ENCODE measurements at places on chromosomes 1 and 21.

- DNase-seq = no peak
Measured at GRCh38 chr1:234721476-234722269, 111.7 kb upstream of the IRF2BP2 start.

- no peak for DNase-seq
Measured at GRCh38 chr1:151175041-151175741, 590 bp downstream of the TMOD4 start.

DNA sequence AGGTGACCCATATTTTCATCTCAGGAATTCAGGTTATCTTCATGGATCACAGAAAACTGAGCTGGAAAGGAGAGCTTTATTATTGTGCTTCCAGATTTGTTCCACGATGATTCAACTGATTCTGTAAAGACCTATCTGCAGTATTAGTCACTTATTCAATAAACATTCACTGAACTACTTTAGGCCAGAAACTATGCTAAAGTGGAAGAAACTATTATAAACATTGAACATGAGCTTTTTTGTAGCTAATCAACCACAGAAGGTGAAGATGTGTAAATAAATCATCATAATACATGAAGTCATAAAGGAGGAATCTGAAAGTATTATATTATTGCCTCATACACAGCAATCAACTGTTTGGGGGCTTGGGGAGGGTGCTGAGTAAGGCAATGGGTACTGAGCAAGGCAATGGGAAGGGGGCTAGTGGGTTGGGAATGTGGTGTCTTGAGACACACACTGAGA is 30.6 kb upstream of the EXO1 start:
- no peak for DNase-seq

DNA sequence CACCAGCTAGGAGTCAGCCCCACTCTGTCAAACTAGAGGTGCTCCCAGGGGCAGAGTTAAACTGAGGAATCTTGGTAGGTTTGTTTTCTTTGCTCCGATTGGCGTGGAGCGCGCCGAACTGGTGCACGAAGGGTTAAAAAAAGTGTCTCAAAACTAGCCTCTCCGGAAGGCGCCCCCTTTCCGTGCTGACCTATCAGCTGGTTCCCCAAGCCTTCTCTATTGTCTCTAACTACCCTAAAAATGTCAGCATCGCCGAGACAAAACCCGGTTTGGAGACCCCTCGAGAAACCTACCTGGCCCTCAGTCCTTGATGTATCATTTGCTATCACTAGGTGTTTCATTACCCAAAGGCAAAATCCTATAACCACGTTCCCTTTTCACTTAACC is 2.2 kb downstream of the TGFB2 start:
- no peak for DNase-seq

DNA sequence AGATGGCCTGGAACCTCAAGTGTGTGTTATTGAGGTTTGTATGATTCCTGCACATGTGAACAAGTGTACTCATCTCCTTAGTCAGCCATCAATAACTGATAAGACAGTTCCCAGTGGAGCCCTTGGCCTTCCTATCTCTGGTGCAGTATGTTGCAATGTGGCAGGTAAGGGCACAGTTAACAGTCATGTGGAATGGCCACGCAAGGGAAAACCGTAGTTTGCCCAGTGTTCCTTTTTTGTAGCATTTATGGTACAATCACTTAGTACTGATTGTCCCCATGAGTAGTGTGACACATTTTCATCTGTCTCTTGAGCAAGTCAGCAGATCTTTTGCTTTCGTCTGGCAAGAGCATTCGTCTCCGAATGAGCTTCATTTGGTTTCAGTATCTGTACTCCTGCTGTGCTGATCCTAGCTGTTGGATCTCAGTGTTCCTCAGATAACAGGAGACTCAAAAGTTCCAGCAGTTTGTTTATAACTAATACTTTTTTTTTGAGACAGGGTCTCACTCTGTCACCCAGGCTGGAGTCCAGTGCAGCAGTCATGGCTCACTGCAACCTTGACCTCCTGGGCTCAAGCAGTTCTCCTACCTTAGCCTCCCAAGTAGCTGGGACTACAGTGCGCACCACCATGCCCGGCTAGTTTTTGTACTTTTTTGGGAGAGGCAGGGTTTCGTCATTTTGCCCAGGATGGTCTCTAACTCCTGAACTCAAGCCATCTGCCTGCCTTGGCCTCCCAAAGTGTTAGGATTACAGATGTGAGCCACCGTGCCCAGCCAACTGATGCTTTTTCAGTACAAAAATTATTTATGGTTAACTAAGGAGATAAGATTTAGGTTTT is 8.2 kb downstream of the CTPS1 start:
- no peak for DNase-seq

DNA sequence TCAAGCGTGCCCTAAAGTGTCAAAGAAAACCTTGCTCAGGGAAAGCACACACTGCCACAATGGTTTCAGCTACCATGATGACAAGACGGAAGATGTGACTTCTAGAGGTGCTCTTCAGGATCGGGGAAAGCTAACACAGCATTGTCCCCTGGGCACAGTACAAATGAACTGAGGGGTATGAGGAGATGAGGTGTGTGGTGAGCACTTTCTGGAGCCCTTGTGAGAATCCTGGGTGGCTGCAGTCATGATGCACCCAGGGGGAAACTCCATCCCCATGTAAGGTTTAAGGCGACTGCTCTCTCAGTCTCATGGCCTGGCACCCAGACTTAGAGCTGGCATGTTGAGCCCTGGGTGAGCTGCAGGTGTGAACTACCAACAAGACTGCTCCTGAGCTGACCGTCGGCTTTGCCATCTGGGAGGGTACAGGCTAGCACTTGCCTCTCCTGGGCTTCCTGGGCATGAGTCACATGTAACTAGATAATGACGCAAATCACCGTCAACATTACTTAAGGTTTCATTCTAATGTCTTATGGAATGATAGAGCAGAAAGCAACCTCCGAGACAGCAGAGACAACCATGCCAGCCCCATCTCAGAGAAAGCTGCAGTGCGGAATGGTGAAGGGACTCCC is 144.6 kb downstream of the CLIC6 start:
- DNase-seq = no peak

DNA sequence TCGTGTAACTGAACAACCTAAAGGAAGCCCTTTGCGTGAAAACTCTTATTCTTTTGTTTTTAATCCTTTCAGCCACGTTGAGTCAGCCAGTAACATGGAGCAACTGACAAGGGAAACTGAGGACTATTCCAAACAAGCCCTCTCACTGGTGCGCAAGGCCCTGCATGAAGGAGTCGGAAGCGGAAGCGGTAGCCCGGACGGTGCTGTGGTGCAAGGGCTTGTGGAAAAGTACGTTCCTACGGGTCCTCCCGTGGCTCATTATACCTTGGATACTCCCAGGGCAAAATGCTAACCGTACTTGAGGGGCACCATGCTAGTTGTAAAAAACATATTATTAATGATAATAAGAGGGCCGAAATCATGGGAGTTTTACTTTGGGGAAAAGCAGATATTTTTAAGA is 49.4 kb downstream of the LAMC2 start:
- DNase-seq = no peak

GRCh38 chr1:95733031-95733430 is 499.0 kb downstream of the RWDD3 start:
- DNase-seq = no peak

- DNase-seq = no peak
Measured at GRCh38 chr1:235657269-235657668, 7.7 kb upstream of the GNG4 start.

GRCh38 chr1:150210706-150211105 is 25.2 kb downstream of the ANP32E start:
- DNase-seq = no peak

- DNase-seq = no peak
Measured at GRCh38 chr21:41258617-41259016, 58.0 kb upstream of the FAM3B start.

DNA sequence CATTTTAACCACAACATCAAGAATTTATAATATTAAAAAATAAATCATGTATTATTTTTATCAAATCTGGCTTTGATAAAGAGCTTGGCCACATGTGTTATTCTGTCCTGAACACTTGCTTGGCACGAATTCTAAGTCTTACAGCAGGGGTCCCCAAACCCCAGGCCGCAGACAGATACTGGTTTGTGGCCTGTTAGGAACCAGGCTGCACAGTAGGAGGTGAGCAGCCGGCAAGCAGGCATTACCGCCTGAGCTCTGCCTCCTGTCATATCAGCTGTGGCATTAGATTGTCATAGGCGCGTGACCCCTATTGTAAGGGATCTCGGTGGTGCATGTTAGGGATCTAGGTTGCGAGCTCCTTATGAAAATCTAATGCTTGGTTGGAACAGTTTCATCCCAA is 127.6 kb upstream of the IVNS1ABP start:
- no peak for DNase-seq

GRCh38 chr1:56508523-56508983 is 70.8 kb downstream of the PLPP3 start:
- no peak for DNase-seq

- no peak for DNase-seq
Measured at GRCh38 chr1:201766131-201766866, 62.7 kb upstream of the IPO9 start.

- no peak for DNase-seq
Measured at GRCh38 chr1:35287807-35288640, 19.5 kb downstream of the ZMYM4 start.

- no peak for DNase-seq
Measured at GRCh38 chr1:199083680-199084079, 444.8 kb downstream of the PTPRC start.

DNA sequence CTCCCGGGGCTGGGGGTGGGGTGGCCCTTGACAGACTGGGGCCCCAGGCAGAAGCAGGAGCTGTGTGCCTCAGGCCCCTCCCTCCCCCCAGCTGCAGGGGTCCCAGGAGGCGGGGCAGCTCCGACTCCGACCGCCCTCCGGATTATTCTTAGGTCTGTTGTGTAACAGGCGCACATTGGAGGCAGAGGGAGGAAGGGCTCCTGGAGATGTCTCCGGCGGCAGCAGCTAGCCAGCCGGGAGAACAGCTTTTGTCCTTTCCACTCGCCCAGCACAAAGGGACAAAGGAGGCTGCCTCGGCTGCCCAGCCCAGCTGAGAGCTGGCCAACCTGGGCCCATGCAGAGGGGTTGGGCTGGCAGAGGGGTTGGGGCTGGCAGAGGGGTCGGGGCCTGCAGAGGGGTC is 29.7 kb upstream of the PLCH2 start:
- no peak for DNase-seq

GRCh38 chr1:89739013-89739843 is 81.6 kb upstream of the LRRC8D start:
- DNase-seq = no peak

- no peak for DNase-seq
Measured at GRCh38 chr1:118896416-118896815, 91.7 kb downstream of the TBX15 start.

- DNase-seq = no peak
Measured at GRCh38 chr1:242128951-242129502, 130.1 kb upstream of the MAP1LC3C start.

DNA sequence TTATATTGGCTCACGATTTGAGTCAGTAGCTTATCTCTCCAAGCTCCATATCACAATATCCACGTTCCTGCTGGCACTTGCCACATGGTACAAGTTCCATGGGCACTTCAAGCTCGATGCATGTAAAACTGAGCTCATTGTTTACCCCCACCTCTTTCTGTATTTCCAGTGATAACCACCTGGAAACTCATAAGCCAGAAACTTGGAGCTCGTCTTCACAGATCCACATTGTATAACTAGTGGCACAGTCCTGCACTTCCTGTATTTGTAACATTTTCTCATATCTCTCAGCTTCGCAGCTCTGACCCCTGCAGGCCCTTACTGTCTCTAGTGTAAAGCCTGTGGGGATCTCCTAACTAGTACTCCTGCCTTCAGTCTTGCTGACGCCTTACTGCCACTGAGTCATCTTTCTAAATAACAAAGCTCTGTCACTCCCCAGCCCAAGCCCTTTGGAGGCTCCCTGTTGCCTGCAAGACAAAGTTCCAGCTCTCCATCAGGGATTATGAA is 6.5 kb upstream of the C2CD4D start:
- DNase-seq = no peak

DNA sequence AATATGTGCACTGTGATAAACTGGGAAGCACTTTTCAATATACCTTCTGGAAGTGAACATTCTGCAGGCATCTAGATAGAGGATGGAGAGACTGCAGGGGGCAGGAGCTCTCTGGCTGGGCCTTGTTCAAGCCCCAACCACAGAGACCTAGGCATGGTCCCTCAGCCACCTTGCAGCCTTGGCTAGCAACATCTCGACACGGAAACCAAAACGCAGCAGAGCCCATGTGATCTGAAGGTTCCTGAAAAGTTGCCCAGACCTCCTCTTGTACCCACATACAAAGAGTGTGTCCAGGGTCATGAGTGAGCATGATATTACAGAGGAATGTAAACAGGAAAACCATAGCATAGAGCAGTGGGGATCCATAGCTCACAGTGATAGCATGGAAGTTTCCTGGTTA is 33.1 kb upstream of the SAMD11 start:
- no peak for DNase-seq

GRCh38 chr1:204102739-204103430 is 30.0 kb downstream of the SOX13 start:
- no peak for DNase-seq

DNA sequence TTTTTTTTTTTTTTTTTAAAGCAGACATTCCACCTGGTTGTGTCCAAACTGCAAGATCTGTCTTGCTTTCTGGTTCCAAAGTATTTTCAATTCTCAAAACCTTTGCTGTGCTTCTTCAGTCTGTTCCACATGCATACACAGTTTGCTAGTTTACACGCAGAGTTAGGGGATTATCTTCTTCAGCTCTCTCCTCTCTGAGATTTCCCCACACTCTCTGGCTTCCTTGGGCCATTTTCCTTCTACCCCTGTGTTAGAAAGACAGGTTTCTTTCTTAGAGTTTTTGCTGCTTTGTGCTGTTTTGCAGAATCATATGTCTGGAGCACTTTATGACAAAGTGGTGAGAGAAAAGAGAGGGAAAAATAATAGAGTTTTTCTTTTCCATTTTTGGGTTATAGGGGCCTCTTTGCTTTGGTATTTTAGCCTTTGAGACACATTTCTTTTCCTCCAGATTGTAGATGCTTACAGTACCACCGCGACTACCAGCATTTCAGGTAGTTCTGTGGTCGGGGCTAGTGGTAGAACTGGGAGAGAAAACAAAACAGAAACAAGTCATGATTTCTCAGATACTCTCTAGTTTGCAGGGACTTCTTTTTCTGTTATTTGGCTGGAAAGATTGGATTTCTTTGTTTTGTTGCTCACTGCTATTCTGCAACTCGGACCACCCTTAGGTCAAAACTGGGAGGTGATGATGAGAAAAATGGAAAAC is 66.3 kb downstream of the RABGAP1L start:
- DNase-seq = no peak

DNA sequence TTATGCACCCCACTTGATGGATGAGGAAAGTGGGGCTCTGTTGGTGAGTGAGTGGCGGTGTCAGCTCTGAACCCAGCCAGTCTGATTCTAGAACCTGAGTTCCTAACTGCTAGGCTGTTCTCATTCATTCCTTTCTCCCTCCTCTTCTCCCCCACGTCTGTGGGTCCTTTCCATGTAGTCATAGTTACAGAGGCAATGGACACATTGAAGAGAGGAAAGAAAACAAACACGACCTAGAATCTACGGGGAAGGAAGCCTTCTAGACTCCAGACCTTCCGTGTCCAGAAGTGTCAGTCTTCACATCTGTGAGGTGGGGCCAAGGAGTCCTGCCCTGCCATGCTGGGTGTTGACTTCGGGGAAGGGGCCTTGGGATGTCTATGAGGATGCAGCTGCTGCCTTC is 115.8 kb upstream of the WNT4 start:
- DNase-seq = no peak

- DNase-seq = peak; percentile 64
Measured at GRCh38 chr21:38126666-38127303, 130.0 kb upstream of the KCNJ15 start.
